Glutamatergic neuron (in vitro differentiated cells): ENCODE measurements at places on chromosomes 2 and 18.

GRCh38 chr2:237121321-237121720 is 35.6 kb downstream of the COPS8 start:
- DNase-seq = no peak

DNA sequence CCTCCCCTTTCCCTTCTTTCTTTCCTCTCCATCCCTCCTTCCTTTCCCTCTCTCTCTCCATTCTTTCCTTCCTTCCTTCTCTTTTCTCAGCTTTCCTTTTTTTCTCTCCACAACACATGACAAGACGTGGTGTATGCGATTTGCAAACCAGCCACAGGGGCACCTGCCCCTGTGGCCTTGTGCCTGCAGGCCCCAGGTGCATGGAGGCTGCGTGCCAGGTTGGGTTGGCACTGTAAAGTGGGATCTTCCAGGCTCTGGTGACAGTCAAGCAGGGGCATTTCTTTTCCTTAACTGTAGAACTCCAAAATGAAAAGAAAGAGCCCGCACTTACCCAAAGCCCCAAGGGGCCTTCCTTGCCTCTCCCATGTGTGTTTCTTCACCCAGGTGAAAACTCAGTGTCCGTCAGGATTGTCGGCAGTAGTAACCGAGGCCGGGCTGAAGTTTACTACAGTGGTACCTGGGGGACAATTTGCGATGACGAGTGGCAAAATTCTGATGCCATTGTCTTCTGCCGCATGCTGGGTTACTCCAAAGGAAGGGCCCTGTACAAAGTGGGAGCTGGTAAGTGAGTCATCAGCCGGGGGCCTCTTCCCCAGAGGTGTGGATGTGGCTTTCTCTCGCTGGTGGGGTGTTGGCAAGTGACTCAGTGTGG is 50.9 kb downstream of the MARCO start:
- no peak for DNase-seq

GRCh38 chr18:60027397-60027796 is 127.6 kb downstream of the PMAIP1 start:
- no peak for DNase-seq

DNA sequence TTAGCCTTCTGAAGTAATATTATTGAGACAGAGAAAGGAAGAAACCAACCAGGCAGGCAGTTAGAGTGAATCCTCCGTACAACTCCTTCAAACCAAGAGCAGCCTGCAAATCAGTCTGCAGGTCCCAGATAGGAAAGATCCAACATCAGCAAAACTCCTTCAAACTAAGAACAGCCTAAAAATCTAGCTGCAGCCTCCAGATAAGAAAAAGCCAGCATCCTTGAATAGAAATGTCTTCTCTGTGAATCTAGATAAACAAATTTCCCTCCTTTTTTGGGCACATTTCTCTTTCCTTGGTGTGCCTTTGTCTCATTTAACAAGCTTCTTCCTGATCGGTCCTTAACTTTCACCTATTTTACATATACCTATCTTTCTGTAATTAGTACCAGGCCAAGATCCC is 1004.6 kb upstream of the TMEFF2 start:
- DNase-seq = no peak

- DNase-seq = no peak
Observed at GRCh38 chr18:24395049-24395795, 2.4 kb downstream of the OSBPL1A start.
